Sciatic nerve (tissue), 2 donors: ENCODE measurements at places on chromosomes 1 and 21. TPM values are rescaled to one million over a fixed set of nuclear protein-coding genes. Genes with fewer than 3 reads are reported as not detected.

Gene LHX8
- total RNA-seq = not detected

Gene TMEM81
- 2.8 TPM for total RNA-seq

Gene INKA2
- total RNA-seq = 17.9 TPM

Gene ACTRT2
- not detected for total RNA-seq

Gene POFUT2
- 44.2 TPM for total RNA-seq

Gene TNNI3K
- total RNA-seq = 9.6 TPM

Gene DISC1
- total RNA-seq = 34.5 TPM

Gene ADAM30
- total RNA-seq = not detected

Gene SERPINC1
- not detected for total RNA-seq

Gene IRF6
- 1.8 TPM for total RNA-seq

Gene GSTM1
- total RNA-seq = 91.5 TPM

Gene TEX38
- not detected for total RNA-seq

DNA sequence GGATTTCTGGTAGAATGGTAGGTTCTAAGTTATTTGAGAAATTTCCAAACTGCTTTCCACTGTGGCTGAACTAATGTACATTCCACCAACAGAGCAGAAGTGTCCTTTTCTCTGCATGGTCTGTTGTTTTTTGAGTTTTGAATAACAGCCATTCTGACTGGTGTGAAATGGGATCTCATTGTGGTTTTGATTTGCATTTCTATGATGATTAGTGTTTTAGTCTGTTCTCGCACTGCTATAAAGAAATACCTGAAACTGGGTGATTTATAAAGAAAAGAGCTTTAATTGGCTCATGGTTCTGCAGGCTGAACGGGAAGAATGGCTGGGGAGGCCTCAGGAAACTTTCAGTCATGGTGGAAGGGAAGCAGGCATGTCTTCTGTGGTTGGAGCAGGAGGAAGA lies 80.3 kb downstream of the SDCCAG8 start:
- DNase-seq = no peak

DNA sequence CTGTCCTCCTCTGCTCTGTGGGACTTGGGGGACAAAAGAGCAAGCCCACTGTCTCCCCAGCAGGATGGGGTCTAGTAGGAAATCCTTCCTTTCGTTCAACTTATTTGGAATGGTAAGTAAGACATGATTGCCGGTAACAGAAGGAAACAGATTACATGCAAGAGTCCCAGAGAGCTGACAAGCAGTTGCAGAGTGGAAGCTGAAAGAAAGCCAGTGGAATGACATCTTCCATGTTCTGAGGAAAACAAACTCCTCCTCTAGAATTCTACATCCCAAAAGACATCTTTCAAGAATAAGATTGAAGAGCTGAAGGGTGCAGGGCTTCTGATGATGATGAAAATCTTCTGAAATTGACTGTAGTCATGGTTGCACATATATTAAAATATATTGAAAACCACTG lies 619.4 kb downstream of the KIF26B start:
- no peak for DNase-seq

GRCh38 chr1:43872280-43872679 lies 61.3 kb upstream of the ARTN start:
- DNase-seq = no peak

DNA sequence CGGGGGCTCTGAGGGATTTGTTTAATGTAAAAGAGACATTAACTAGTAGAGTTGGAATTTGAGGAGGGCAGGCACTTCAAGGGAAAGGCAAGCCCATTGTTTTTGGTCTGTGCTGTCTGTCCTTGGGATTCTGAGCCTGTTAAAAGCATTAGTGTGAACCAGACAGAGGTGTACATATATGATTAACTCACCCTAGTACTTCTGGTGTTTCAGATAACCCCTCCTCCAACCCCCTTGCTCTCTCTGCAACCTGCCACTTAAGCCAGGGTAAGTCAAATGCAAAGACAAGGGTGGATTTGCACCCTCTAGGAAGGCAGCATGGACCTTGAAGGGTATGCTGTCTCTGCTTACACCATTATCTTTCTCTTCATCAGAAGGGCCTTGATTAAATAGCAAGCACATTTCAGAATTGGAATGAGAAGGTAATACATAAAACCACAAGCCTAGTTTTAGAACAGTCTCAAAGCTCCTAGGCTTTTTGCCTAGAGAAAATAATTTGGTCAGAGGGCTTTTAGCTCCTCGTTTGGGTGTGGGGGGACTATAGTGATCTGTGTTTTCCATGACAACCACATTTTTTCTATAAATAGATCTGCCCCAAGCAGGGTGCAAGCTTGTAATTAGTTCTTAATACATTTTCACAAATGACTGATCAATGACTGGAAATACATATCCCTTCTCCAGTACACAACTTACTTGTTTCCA lies 120.7 kb upstream of the SGIP1 start:
- no peak for DNase-seq

GRCh38 chr1:180863158-180863775 lies 49.4 kb upstream of the KIAA1614 start:
- DNase-seq = no peak

GRCh38 chr21:14773777-14774345 lies 227.7 kb upstream of the SAMSN1 start:
- peak; percentile 68 for DNase-seq

- no peak for DNase-seq
Observed at GRCh38 chr1:31871703-31872102, 55.9 kb upstream of the SPOCD1 start.

DNA sequence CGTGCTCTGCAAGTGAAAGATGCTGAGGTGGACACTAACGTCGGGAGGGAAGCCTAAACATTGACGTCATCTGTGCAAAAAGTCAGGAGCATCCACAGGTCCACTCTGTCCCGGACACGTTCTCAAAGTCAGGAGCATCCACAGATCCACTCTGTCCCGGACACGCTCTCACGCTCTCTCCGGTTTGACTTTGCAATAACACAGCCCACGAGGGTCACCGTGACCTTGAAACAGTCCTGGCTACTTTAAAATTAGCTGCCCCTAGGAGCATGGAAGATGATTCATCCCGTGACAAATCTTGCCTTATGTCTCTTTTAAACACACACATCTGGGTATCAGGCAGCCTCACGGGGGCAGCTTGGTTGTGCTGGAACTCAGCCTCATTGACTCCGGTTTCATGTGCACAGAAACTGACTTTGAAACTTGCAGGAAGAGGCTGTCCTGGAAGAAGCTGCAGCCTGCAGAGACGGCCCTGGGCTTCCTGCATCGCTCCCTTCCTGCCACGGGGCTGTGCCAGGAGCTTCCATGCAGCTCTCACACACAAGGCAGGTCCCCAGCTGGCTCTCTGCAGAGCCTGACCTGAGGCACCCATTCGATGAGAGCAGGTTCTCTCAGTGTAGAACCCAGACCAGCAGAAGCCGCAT lies 18.1 kb upstream of the COL18A1 start:
- peak; percentile 69 for DNase-seq

- DNase-seq = no peak
Observed at GRCh38 chr1:75672528-75673393, 51.7 kb upstream of the ACADM start.

DNA sequence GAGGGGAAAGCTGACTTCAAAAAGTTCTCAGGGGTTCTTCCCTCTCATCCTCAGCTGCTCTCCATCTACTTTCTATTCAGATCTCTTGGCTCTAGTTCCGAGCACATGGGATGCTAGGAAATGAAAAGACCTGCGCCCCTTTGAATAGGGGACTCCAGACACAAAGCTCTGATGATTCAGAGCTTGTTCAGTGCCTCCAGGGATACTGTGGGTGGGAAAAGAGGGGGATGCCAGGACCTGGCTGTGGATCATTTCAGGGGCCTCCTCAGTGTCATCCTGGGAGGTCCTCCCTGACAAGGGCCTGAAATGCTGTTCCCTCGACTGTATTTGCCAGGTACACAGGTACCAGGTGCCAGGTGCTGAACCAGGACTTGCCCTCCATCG lies 943 bp upstream of the KIAA0040 start:
- no peak for DNase-seq

- DNase-seq = no peak
Observed at GRCh38 chr1:211229365-211229759, 29.8 kb upstream of the RCOR3 start.

GRCh38 chr21:29499734-29500343 lies 201.1 kb downstream of the BACH1 start:
- no peak for DNase-seq

DNA sequence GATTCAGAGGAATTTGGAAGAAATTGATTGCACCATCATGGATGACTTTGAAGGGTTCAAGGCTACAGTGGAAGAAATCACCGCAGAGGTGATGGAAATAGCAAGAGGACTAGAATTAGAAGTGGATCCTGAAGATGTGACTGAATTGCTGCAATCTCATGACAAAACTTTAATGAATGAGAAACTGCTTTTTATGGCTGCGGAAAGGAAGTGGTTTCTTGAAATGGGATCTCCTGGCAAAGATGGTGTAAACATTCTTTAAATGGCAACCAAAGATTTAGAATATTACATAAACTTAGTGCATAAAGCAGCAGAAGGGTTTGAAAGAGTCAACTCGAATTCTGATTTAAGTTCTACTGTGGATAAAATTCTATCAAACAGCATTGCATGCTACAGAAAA lies 698.6 kb downstream of the PLA2G4A start:
- no peak for DNase-seq

DNA sequence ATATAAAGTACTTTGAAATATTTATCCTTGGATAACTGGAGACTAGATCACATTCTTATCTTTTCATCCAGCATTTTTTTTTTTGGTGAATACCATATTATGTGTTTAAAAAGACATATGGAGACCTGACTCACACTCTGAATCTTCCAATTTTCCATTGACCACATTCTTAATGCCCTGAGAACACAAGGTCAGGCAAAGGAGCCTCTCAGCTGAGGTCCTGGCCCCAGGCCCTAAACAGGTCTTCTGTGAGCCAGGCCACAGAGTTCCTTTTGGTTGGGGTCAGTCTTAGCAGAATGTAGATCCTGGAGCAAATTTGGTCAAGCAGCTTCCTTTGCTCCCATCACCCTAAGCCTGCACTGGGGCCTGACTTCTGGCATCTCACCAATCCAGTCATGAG lies 390.1 kb upstream of the ST6GALNAC5 start:
- DNase-seq = no peak

- no peak for DNase-seq
Observed at GRCh38 chr1:79694241-79694640, 687.7 kb upstream of the ADGRL4 start.

- no peak for DNase-seq
Observed at GRCh38 chr1:71785000-71785399, 497.3 kb downstream of the NEGR1 start.

GRCh38 chr1:110214454-110215404 lies 4.6 kb downstream of the KCNC4 start:
- no peak for DNase-seq

GRCh38 chr1:5009376-5010065 lies 355.1 kb downstream of the AJAP1 start:
- DNase-seq = no peak

- DNase-seq = no peak
Observed at GRCh38 chr1:50112193-50112592, 3.5 kb downstream of the ELAVL4 start.

- no peak for DNase-seq
Observed at GRCh38 chr1:28173151-28173979, 3.1 kb downstream of the PTAFR start.

- DNase-seq = peak; percentile 69
Observed at GRCh38 chr1:22861764-22862440, 110.8 kb downstream of the LACTBL1 start.
